ENCODE measurements at places on chromosomes 3 and 15.

DNA sequence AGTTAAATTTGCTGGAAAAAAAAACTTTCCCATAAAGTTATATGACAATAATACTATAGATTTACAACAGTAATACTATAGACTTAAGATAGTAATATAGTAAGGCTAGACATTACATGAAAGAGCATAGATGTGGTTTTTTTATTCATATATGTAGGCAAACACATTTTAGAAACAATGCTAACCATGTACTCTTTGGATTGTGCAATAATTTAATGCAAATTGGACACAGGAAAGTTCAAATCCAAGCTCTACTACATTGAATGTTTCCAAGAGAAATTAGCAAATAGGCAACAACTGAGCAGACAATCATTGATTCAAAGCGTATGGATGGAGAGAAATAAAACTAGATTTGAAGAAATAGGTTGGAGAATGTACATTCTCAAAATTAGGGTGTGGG, 469.2 kb downstream of the CNTN3 start:
- no peak for DNase-seq

DNA sequence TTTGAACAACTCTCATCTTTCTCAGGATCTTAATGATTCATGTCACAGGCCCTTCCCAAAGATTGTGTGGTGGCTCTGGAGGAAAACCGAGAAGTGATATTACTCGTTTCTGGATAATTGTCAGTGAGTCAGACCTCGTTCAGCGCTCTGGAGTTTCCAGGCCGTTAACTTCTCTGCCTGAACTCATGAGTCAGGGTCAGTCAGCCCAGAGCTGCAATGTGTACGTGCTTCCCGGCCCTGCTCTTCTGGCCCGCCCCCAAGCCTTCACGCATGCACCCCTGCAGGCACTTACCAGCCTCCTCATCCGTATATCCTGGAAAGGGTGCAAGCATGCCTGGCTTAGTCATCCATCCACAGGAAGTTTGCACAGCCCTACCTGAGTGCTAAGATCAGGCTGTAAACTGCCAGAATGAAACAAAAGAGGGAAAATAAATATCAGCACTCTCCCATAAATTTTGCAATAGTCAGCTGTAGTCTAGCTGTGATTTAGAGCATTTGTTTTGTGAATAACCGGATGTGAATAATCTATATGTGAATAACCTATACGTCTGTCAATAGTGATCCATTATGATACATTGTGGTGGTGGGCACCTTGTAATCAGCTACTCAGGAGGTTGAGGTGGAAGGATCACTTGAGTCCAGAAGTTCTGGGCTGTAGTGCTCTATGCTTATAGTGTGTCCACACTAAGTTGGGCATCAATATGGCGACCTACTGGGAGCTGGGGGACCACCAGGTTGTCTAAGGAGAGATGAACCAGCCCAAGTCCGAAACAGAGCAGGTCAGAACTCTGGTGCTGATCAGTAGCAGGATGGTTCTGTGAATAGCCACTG, 35.3 kb upstream of the SEMA4B start:
- DNase-seq = peak; percentile 11

GRCh38 chr15:48834756-48835155, 23.9 kb upstream of the CEP152 start:
- no peak for DNase-seq

DNA sequence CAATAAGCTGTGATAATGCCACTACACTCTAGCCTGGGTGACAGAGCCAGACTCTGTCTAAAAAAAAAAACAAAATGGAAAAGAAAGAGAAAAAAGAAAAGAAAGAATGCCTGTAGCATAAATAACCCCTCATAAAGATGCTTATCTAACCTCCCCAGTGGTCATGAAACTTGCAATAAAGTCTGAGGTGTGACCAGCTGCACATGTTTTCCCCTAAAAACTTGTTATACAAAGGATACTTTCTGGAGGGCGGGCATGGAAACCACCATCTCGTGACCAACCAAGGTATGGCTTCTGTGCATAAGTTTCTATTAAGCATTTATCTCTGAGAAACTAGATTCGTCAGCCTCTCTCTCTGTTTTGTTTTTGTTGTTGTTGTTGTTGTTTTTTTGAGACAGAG, 21.8 kb downstream of the CCDC32 start:
- DNase-seq = no peak

Measured in esophagus squamous epithelium (tissue), 5 donors.